ENCODE measurements at places on chromosomes 6 and 20.

DNA sequence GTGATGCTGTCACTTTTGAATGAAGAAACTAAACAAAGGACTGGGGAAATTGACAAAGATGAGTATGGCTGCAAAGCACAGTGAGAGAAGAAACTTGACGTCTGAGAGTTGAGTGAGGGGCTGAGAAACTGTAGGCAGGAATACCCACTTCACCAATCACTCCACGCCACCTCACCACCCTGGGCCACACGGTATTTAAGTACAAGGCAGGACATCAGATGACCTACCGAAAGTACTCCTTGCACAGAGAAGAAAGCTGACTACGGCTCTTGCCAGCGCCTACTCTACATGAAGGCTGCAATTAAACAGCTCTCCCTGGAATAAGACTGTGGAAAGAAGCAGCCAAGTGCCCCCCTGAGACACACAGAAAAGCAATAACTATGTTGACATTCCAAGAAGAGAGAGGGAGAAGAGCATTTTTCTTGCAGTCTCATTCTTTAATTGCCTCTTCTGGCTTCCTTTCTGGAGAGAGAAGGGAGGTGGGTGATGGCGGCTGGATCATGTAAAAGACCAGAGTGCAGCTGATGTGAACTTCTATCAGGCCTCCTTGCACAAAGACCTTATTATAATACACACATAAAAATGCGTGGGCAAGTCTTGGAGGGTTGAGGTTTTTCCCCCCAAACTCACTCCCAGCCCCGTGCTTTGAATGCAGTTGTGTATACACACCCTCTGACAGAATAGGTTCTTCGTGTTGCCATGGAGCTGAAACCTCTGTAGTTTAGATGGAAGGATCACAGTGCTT, 44.6 kb downstream of the HIVEP2 start:
- no peak for DNase-seq

GRCh38 chr6:85461798-85462170, 11.9 kb downstream of the NT5E start:
- no peak for DNase-seq

- DNase-seq, result no peak
Observed at GRCh38 chr20:62887152-62887859, 25.7 kb upstream of the TCFL5 start.

DNA sequence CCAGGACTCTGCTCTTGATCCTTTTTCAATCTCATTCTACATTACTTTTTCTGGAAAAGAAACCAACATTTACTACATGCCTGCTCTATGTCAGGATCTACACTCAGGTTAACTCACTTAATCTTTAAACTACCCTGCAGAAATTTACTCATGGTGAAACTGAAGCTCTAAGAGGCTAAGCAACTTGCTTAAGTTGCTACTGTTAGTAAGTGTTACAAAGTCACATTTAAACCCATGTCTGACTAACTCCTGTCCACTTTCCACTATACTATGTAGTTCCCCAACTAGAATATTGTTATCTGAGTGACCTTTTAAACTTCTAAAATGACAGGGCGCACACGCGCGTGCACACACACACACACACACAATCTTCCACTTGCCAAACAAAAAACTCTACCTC, 5.0 kb downstream of the CEP162 start:
- no peak for DNase-seq

- no peak for DNase-seq
Observed at GRCh38 chr20:1661542-1662299, 4.1 kb upstream of the SIRPG start.

- DNase-seq, result no peak
Observed at GRCh38 chr6:135780326-135780725, 71.2 kb upstream of the PDE7B start.

DNA sequence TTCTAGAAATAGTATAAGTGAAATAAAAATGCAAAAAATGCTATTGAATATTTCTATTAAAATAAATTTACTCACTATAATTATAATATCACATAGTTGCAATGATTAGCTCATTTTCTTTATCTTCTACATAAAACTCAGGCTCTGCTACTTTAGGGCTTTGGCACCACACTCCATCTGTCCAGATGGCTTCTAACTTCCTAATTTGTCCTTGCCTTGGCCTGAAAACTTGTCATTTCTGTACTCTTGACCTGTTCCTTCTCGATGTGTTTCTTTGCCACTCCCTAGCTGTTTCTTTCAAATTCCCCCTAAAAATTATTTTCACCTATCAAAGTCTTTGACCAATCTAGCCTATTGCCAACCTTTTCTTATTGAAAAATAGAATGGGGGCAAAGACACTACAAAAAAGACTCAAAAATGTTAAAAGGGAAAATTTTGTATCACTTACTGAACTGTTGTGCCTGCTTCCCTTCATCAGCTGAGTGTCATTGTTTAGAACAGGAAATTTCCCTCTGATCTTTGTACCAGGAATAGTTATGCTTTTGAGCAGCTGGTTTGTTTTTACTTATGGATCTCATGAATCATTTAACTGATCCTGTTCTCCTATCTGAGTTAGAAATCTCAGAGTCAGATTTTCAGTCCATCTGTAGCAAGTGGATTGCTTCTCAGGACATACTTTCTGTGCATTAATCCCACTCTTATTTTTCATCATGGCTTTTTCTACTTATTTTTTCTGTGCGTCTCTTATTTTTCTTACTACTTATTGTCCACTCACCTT, 279.2 kb upstream of the CNR1 start:
- no peak for DNase-seq

DNA sequence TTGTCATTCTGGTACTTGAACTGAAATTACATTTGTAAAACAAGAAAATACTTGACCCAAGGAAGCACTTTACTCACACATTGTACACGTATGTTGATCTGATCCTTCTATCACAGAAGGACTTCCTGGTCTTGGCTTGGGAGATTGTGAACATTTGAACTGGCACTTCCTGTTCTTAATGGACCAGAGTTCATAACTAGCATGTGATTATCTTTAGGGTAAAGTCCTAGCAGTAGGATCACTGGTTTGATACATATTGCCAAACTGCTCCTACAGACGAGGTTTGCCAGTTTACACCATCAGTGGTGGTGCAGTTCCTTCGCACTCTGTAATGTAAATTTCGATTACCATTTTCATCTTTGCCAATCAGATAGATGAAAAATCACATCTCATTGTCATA, 12.7 kb downstream of the HECA start:
- DNase-seq, result no peak

- no peak for DNase-seq
Observed at GRCh38 chr6:139480356-139481165, 106.1 kb upstream of the CITED2 start.

DNA sequence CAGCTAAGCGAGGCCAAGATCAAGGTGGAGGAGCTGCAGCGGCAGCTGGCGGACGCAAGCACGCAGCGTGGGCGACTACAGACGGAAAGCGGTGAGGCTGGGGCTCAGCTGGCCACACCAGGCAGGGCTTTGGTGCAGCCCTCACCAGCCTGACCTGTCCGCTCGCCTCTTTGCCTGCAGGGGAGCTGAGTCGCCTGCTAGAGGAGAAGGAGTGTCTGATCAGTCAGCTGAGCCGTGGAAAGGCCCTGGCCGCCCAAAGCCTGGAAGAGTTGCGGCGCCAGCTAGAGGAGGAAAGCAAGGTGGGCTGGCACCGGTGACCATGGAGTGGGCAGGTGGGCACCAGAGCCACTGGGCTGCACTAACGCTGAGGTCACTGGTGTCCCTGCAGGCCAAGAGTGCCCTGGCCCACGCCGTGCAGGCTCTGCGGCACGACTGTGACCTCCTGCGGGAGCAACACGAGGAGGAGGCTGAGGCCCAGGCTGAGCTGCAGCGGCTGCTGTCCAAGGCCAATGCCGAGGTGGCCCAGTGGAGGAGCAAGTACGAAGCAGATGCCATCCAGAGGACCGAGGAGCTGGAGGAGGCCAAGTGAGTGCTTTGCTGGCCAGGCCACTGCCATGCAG, 42.8 kb downstream of the MYH7B start:
- no peak for DNase-seq

GRCh38 chr6:11828262-11828870, 49.8 kb upstream of the ADTRP start:
- no peak for DNase-seq

DNA sequence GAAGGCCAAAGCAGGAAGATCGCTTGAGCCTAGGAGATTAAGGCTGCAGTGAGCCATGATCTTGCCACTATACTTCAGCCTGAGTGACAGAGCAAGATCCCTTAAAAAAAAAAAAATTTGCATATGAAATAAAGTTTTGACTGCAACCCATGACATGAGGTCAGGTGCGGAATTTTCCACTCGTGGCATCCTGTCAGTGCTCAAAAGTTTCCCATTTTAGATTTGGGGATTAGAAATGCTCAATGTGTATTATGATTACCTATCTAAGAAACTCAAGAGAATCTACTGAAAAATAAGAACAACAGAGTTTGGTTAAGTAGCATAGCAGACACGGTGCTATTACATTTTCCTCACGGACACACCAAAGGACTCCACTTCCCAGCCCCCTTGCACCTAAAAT, 11.7 kb downstream of the SLC23A2 start:
- no peak for DNase-seq

GRCh38 chr20:64160526-64161355, 3.5 kb upstream of the MYT1 start:
- no peak for DNase-seq

DNA sequence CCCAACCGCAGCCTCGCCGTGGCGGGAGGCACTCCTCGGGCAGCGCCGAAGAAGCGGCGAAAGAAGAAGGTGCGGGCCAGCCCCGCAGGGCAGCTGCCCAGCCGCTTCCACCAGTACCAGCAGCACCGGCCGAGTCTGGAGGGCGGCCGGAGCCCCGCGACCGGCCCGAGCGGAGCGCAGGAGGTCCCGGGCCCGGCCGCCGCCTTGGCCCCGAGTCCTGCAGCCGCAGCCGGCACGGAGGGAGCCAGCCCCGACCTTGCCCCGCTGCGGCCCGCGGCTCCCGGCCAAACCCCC, 525 bp downstream of the PNRC1 start:
- DNase-seq, result no peak

DNA sequence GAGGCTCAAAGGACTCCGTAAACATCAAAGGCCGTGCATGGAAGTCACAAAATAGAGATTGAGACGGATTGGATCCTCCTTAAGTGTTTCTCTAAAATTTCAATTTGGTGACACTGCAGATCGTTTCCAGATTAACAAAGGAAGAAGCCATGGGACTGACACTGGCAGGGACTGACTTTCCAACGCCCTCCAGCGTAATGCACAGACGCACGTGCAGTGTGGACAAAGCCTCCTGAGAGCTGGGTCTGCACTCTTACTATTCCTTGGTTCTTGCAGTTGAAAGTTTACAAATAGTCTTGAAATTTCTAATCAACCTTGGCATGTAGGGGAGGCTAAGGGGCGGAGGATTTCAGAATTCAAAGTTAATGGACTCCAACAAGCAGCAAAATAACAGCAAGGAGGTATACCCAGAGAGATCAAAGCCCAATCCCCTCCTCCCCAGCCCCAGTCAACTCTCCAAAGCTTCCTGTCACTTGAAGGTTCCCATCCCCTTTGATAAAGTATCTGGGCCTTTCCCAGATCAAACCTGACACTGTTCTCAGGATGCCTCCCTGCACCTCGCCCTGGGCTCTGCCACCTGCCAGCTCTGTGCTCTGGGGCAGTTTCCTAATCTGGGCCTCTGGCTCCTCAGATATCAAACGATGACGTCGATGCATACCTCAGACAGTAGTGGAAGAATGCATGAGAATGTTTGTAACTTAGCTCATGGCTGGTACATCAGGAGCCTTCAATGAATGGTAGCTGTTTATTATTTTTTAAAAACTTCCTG, 106.5 kb upstream of the TRAF3IP2 start:
- no peak for DNase-seq

DNA sequence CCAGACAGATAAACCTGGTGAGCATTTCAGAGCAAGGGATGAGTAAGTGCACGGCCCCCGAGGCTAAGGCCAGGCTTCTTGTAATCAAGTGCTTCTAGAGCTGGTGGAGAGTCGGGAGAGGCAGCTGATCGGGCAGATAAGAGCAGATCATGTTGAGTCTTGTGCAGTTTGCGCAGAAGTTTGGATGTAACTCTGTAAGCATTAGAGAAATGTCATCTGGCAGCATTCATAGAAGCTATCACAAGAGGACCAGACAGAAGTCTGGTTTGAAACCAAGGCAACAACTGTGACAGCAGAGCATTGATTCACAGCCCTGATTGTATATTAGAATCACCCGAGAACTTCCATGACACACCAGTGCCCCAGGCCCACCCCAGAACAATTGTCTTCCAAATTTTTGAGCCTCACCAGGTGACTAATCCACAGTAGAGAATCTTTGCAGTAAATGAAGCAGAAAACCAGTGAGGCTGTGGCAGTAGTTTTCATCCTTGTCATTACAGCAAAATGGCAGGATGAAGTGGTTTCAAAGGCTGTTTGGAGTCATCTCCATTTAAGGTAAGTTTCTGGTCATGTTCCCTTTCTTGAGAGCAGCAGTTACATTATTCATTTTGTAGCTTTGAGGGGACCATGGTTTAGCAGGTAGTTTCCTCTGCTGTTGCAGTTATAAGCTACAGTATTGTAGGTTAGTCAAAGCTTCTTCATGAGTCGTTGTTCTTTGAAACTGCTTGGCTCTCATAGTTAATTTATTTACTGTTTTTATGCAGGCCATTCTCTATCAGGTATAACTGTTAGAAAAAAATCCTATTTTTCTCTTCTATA, 84.1 kb downstream of the RNF217 start:
- no peak for DNase-seq

- no peak for DNase-seq
Observed at GRCh38 chr6:125577124-125577662, 172.2 kb upstream of the HEY2 start.

DNA sequence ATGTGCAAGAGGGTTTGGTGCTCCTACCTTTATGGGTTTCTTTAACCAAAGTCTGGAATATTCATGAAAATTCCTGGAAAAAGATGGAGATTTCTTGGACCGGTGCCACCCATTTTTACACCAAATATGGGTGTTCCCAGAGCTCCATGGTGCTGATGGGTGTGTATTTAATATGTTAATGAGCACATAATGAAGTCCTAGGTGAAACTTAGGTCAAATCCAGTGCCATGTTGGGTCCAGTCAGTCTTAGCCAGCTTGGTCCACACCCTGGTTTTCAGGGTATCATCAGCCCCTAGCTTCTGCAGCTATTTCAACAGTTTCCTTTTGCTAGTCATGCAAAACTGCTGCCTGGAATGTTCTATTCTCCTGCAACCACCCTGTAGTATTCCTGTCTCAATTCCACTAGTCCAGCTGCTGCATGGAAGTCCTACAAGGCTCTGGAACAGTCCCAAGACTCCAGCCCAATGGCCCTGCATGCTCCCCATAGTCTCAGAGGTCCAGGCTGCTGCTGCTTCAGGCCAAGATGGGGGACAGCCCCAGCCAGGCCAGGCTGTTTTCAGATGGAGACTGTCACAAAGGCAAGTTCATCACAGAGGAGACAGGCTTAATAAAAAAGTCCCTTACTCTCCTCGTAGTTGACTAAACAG, 31.8 kb downstream of the CST9L start:
- DNase-seq, result no peak

Data from pancreas (tissue), 10 donors.